ENCODE measurements at places on chromosomes 2 and 18.

DNA sequence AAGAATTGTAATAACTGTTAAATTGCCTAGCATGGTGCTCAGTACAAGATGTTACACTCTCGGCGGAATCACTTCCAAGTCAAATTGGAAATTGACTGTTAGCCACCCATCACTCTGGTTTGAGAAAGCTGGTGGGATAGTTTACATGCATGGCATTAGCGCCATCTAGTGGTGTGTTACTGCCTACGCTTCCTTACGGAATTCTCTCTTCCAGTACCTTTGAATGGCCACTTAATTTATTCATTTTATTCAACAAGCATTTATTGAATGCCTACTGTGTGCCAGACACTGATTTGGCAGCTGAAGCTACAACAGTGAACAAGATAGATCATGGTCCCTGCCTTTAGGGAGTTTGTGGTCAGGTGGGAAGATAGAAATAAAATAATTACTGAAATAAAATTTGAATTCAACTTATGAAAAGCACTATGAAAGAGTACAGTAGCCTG, 171.2 kb downstream of the TMEM247 start:
- no peaks in the 10 kb centered on the region for H3K4me1 ChIP-seq
- peak; percentile 88 for DNase-seq
- H3K36me3 ChIP-seq: no peaks in the 10 kb centered on the region
- H3K27me3 ChIP-seq: no peaks in the 10 kb centered on the region
- no peak overlapping the region for H3K27ac ChIP-seq

GRCh38 chr2:153235516-153235915, 243.0 kb downstream of the RPRM start:
- no peaks in the 10 kb centered on the region for H3K4me1 ChIP-seq
- no peak for DNase-seq
- H3K27ac ChIP-seq: no peak overlapping the region
- no peaks in the 10 kb centered on the region for H3K36me3 ChIP-seq

DNA sequence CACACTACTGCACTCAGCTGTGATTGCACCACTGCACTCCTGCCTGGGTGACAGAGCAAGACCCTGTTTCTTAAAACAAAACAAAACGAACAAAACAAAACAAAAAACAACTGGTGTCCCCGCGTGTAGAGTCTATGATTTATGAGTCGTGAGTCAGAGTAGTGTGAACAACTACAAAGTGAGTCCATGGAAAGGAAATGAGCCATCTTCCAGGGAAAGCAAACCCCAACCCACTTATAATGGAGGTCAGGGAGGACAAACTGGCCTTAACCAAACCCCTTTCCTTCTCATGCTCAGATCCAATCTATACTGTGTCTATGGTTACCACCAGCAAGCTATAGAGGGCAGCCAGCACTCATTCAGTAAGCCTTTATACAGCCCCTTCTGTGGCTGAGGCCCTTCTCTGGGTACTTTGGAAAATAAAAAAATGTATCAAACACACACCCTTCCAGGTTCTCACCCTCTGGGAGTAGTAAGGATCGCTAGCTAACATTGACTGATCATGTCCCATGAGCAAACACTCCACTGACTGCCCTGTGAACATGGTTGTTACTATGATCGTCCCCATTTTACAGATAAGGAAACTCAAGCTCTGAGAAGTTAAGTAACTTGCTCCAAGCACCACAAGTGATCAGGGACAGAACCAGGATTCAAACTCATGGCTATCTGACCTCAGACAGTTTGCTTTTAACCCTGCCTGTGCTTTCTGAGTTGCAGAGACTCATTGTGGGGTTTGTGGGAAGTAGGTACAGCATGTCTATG, 24.7 kb upstream of the COLEC12 start:
- H3K4me3 ChIP-seq: no peak overlapping the region
- H3K4me1 ChIP-seq: no peaks in the 10 kb centered on the region

- no peak for DNase-seq
- no peak overlapping the region for H3K4me3 ChIP-seq
- no peaks in the 10 kb centered on the region for H3K27me3 ChIP-seq
Measured at GRCh38 chr2:66700677-66701066, 265.7 kb downstream of the MEIS1 start.

All from lung (tissue), 17 donors.